Cardiac muscle cell (in vitro differentiated cells and primary cell): ENCODE measurements at places on chromosomes 13 and 19.

DNA sequence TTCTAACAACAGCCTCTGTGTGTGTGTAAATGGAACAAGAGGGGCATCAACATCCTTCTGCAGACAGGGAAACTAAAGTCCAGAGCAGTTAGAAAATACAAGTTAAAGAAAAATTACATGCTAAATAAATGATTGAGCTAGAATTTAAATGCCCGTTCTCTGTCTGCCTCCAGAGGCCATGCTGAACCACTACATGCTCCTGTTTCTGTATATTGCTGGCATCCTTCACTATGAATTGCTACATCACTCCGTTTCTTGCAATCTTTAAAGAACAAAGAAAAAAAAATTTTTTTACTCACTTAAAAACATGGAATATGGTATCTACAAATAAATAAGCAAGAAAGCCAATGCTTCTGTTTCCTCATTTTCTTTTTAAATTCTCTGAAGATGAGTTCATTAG lies 47.9 kb downstream of the DCT start:
- DNase-seq = peak; percentile 83

GRCh38 chr13:107376341-107377125 lies 808.6 kb upstream of the ARGLU1 start:
- peak; percentile 33 for DNase-seq

GRCh38 chr19:5386841-5387240 lies 46.2 kb upstream of the PTPRS start:
- DNase-seq = no peak

- DNase-seq = peak; percentile 70
Observed at GRCh38 chr13:26561651-26562511, 4.4 kb downstream of the WASF3 start.

GRCh38 chr13:28558567-28558966 lies 63.6 kb upstream of the FLT1 start:
- DNase-seq = no peak

DNA sequence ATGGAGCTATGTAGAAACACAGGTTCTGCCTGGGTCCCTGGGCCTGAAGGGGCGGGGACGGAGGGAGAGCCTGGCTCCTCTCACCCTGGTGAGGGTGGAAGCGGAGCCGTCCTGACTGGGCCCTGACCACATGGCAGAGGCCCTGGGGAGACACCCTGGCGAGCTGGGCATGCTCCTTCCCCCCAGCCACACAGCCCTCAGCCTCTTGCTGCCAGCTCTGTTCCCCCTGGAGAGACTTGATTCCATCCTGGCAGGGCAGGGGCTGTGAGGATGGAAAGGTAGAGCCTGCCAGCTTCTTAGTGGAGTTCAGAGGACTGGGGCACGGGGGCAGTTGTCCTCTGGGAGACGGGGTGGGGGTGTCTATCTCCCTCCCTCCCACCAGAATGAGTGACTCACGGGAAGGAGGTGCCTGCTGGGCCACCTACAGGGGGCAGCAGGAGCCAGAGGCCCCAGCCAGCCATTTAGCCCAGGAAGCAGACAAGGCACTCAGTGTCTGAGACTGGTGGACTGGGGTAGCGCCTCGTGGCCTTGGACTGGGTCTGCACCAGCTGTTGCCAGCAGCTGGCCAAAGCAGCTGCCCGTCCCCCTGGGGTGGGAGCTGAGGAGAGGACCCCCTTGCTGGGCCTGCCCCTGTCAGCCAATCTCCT lies 22.8 kb upstream of the RNF17 start:
- no peak for DNase-seq

DNA sequence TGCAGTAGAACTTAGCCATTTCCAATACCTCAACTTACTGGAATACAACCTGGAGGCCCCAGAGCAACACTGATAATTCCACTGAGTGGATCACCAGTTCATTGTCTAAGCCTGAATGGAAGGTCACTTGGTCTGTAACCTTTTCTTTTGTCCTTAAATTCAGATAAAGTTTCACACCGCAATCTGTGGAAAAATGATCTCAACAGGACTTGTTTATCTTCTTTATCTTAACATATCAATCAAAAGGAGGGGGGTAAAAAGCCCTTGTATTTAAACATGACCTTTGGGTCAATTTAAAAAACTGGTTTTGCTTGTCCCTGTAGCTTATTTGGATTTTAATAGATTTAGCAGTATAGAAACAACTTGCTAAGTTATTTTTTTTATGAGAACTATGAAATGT lies 21.6 kb downstream of the SAE1 start:
- DNase-seq = no peak

- DNase-seq = peak; percentile 55
Observed at GRCh38 chr19:48918801-48919247, 14.7 kb upstream of the DHDH start.

GRCh38 chr19:47104680-47105079 lies 8.9 kb downstream of the ZC3H4 start:
- no peak for DNase-seq

GRCh38 chr13:46605825-46606554 lies 53.0 kb downstream of the LRCH1 start:
- DNase-seq = no peak

- peak; percentile 4 for DNase-seq
Observed at GRCh38 chr13:48949566-48950500, 25.9 kb upstream of the FNDC3A start.

GRCh38 chr13:43003729-43004128 lies 11.7 kb upstream of the EPSTI1 start:
- DNase-seq = no peak

GRCh38 chr19:3736106-3736724 lies 25.3 kb downstream of the APBA3 start:
- DNase-seq = no peak

- no peak for DNase-seq
Observed at GRCh38 chr19:31749231-31749630, 400.0 kb upstream of the TSHZ3 start.

DNA sequence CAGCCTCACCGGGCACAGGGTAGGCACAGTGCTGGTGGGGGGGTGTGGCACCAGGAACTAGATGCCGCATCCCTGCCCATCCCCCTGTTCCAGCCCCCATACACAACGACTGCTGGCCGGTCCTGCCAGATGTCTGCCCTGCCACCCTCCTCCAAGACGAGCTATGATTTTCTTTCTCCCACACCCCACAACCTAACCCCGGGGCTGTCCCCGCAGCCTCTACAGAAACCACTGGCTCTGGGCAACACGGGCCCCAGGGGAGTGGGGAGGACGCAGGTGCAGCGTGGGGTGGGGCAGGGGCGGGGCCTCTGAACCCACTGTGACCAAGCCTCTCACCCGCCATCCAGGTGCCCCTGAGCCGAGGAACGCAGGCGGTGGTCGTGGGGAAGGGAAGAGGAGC lies 15.5 kb downstream of the PGLS start:
- DNase-seq = no peak

DNA sequence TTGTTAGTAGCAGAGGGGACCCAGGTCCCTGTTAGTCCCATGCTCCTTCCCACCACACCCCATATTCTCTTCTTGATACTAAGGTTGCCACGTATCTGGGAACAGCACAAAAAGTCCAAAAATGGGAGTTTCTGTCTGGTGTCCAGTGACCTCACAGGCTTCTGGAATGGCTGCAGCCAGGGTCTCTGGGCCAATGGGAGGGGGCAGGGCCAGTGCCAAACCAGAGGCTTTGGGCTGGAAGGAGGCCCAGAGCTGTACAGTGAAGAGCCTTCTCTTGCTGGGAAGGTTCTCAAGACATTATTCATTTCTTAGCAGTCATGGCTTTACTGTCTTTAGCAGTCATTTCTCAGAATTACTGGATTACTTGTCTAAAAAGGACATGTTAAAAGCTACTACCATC lies 119.2 kb downstream of the FRY start:
- DNase-seq = peak; percentile 91

- DNase-seq = peak; percentile 64
Observed at GRCh38 chr19:35907377-35907745, 734 bp downstream of the TYROBP start.

DNA sequence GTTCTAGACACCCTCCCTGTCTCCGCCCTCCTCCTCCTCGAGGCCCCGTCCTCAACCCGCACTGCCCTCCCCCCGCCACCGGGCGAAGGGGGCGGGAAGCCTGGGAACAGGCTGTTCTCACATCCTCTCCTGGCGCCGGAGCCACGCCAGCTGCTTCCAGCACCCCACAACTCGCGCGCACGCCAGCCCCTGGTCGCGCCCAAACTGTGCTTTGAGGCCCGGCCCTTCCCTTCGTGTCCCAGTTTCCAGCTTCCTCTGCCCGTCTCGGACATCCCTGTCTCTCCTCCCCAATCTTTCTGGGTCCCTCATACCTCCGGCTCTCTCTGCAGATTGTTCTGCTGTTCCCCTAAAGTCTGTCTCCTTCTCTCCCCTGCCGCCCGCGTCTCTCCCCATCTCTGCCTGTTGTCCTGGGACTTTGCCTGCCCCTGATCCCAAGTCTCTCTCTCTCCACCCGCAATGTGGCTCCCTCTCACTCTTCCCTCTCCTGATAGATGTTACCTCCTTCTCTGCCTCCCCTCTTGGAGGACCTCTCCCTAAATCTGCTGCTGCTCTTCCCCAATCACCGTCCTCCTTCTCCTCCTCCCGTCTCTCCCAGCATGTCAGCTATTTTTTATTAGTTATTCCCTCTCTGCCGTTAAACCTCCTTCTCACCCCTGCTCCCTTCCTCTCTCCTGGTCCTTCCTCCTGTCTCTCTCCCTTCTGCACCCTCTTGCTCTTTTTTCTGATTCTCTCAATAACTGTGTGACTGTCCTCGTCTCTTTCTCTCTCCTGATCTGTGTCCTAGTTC lies 14.2 kb downstream of the DPF1 start:
- DNase-seq = peak; percentile 52

GRCh38 chr13:47112205-47112902 lies 215.5 kb upstream of the HTR2A start:
- no peak for DNase-seq

- no peak for DNase-seq
Observed at GRCh38 chr13:79796136-79796535, 315.2 kb downstream of the NDFIP2 start.

DNA sequence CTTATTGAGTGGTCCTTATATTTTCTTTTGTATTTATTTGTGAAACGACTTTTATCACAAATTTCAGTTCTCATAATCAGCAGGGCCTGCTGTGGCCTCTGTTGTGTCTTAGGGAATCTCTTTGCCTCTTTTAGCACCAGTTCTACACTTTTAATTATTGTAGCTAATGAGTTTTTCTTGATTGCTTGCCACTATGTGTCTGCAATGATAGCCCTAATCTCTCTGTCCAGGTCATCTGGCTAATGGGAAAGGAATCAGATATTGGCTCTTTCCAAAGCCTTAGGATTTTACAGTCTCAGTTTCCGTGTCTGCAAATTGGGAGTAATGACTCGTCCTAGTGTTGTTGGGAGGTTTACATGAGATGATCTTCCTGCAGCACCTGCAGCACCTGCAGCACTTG lies 10.2 kb downstream of the WDFY2 start:
- no peak for DNase-seq

- DNase-seq = no peak
Observed at GRCh38 chr13:113595131-113595530, 10.6 kb downstream of the TFDP1 start.

- no peak for DNase-seq
Observed at GRCh38 chr19:49894011-49894664, 2.5 kb downstream of the IL4I1 start.

GRCh38 chr19:39402346-39403300 lies 4.0 kb upstream of the ZFP36 start:
- DNase-seq = peak; percentile 97

- no peak for DNase-seq
Observed at GRCh38 chr13:46160065-46160464, 21.9 kb downstream of the LCP1 start.

- no peak for DNase-seq
Observed at GRCh38 chr13:21150013-21150412, 26.3 kb downstream of the SKA3 start.

- DNase-seq = no peak
Observed at GRCh38 chr13:45331692-45332035, 9.3 kb downstream of the TPT1 start.

- peak; percentile 53 for DNase-seq
Observed at GRCh38 chr19:10858204-10858828, 10.1 kb downstream of the C19orf38 start.

DNA sequence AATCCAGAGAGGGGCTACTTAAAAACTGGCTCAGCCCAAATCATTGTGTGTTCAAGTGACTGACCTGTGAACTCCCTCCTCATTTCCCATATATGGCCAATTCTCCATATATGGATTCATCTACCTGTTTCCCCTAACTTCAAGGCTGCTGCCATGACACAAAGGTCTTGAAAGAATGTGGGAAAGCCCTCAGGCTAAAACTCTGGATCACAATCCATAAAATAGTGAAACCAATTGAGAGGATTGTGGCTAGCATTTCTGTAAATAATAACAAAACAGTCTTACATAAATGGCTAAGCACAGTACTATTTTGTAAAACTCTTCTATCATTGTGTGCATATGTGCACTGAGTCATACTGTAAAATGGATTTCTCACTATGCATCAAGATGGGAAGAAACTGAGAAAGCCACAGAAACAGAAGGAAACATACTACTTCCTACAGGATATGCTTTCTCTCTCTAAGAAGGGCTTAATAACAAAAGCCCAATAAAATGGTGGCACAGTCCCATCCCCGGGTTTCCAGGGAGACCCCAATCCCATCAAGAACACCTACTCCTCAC lies 80.5 kb downstream of the FOXO1 start:
- no peak for DNase-seq

GRCh38 chr13:102580552-102581169 lies 16.1 kb upstream of the TPP2 start:
- DNase-seq = peak; percentile 66

DNA sequence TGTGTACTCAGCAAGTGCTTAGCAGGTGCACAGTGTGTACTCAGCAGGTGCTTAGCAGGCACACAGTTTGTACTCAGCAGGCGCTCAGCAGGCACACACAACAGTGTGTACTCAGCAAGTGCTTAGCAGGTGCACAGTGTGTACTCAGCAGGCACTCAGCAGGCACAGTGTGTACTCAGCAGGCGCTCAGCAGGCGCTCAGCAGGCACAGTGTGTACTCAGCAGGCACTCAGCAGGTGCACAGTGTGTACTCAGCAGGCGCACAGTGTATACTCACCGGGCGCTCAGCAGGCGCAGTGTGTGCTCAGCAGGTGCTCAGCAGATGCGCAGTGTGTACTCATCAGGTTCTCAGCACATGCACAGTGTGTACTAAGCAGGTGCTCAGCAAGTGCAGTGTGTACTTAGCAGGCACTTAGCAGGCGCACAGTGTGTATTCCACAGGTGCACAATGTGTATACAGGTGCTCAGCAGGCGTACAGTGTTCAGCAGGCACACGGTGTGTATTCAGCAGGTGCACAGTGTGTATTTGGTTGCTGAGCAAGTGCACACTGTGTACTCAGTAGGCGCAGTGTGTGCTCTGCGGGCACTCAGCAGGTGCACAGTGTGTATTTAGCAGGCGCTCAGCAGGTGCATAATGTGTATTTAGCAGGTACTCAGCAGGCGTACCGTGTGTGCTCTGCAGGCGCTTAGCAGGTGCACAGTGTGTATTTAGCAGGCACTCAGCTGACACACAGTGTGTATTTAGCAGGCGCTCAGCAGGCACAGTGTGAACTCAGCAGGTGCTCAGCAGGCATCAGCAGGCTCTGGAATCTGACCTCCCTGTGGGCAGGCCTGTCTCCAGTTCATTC lies 15.1 kb downstream of the CRTC1 start:
- no peak for DNase-seq

GRCh38 chr19:8321986-8322637 lies 816 bp downstream of the RPS28 start:
- DNase-seq = no peak
